ENCODE measurements at places on chromosomes 1 and 21.

DNA sequence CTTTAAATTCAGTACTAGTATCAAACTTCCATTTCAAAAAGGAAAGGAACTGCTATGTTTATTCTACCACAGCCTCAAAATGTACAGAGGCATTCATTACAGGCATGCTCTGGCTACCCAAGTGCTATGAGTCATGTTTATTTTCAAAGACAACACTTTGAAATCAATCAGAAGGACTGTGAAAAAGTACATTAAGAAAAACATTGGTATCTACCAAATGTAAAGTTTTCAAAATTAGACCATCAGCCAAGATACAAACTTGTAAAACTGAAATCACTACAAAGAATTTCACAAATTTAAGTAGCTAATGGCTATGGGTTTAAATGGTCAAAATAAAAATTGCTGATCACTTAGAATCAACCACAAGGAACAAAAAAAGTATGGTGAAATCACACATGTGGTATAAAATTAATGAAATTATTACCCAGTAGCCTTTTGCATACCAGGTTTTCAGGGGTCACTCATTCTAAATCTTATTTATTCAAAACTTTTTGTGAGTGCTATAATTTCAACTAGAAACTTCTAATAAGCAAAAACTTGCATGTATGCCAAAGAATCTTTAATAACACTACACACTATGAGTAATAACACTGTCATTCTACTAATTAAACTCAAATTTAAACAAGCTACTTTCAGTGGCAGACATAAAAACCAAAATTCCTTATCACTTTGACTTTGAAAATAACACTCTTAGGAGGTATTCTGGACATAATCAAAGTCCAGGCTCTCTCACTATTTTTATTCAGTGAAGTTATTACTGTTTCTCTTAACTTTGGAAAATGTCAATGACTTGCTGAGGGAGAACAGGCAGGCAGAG is 49.2 kb downstream of the ENAH start:
- peak; percentile 78 for DNase-seq

GRCh38 chr1:207088701-207089626 is at the start of gene C4BPB:
Gene C4BPB (plus strand): TSS chr1:207088860. CDS start chr1:207089532, 672 bp downstream.
- DNase-seq = no peak

- DNase-seq = no peak
These were observed 121.3 kb downstream of the TGFB2 start for GRCh38 chr1:218466341-218467010.

- no peak for DNase-seq
These were observed 22.0 kb downstream of the GNAI3 start for GRCh38 chr1:109570414-109570813.

GRCh38 chr1:228490120-228491078 is 3.2 kb downstream of the RNF187 start:
- no peak for DNase-seq

DNA sequence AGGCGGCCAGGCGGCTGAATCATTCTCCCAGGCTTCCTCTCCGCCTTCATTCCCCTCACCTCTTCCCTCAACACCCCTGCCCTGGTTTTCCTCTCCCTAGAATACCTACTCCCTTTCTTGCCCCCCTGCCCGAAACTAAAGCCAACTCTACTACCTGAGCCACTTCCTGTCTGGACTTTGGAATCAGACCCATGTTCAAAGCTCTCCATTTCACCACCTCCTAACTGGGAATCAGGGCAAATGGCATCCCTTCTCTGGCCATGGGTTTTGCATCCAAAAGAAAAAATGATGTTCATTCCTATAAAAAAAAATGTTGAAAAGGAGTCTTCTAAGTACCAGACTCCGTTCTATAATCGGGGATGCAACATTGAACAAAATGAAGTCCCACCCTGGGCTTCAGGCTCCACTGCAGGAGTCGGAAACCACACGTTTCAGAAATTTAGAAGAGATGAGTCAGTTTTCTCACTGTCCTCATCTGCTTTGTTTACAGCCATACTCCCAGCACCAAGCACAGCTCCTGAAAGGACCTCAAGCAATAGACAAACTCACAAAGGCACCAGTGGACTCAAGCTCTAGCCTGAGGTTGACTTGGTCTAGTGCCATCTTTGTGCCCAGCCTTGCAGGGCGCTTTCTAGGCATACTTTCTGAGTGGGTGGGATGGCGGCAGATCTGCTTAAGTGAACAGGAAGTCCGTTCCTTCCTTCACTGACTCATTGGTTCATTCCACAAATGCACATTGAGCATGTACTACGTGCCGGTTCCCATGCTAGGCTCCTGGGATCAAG is 176.2 kb downstream of the IGSF21 start:
- DNase-seq = peak; percentile 13

GRCh38 chr1:214540324-214540723 is 11.1 kb downstream of the PTPN14 start:
- no peak for DNase-seq

DNA sequence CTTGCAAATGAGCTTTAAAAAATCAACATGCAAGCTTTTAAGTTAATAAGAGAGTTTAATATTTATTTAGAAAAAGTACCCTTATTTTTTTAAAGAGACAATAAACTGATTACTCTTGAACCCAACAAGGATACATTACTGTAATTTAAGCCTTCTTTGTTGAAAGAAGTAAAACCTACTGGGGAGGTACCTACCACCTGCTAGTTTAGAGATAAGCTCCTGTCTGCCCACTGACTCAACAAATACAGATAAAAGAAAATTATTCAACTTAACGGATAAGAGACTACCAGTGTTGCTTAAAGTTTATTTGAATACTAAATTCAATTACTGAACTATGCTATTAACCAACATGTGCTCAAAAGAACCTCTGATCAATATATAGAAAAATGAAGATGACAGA is 23.1 kb downstream of the USP24 start:
- no peak for DNase-seq

DNA sequence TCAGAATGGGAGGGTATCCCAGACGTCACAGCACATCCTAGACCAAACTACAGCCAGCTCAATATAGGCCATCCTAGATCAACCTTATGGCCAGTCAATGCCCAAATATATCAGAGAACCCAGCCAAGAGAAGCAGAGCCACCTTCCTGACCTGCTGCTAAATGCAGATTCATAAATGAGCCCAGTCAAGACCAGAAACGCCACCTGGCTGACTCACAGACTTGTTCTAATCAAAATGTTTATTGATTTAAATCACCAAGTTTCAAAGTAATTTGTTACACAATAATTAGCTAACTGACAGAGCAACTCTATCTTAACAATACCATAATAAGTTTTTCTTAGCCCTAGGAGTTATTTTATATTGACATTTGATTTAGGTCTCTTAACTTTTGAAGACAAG is 28.6 kb downstream of the ZNF644 start:
- DNase-seq = no peak

DNA sequence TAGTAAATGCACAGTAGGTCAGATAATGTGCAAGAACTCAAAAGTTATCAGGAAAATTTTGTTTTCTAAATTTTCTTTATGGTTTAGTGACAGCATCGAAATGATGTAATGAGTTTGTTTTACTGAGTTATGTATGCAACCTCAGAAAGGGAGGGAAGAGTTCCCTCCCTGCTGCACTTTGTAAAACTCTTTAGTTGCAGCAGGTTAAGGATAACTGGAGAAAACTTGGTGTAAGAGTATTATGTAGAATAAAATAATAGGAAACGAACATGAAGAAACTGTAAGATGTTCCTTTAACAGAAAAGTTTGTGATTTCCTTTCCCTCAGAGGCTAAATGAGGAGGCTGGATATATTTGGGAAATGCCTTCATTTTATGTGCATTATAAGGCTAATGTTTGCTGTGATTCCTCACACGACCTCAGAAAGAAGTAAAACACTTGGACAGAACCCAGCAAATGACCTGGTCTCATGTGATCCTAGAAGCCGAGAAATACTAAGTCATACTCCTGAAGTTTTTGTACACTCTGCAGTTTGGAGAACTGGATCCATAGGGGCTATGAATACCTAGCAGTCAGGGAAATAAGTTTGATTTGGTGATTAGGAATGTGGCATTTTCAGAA is 35.4 kb downstream of the ADGRL2 start:
- DNase-seq = no peak

DNA sequence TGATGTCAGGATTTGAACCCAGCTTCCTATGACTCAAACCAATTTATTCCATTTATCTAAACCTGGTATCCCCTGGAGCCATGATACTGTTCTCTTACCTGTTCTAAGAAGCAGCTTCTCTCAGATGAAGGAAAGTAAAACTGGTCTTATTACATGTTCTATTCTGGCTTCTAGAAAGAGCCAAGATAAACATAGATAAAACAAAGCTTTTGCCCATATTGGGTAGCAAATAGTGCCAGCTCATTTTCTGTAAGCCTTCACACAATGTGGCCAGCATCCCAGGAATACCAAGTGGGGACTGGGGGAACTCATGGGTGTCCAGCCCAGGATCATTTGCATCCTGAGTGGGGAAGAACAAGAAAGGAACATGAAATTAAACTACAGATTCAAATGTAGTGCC is 53.5 kb upstream of the EPHA8 start:
- DNase-seq = no peak

DNA sequence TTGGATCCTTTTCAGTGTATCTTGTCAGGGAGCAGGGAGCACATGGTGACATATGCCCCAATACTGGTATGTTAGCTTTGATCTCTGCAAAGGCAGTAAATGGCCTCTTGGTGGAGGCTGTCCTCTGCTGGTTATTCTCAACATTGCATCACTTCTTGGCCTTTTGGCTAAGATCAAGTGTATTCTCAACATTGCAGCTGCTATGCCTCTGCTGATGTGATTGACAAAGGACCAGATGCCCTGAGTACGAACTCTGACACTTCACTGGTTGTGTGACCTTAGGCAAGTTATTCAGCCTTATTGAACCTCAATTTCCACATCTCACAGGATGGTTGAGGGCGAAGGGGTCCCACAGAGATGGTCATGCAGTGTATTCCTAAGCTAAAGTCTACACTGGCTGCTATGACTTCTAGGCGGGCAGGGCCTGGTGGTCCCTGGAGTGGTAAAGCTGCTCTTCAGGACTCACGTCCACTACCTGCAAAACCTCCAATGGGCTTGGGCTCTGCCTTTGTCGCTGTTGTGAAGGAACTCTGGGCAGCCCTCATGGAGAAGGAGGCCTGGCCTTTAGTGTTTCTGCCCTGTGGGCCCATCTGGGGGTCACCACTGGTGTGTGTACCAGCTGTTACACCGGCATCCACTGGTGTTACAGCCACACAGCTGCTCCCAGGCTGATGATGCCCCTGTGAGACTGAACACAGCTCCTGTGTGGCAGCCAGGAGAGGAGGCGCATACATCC is 64.8 kb downstream of the DNTTIP2 start:
- DNase-seq = peak; percentile 65

- DNase-seq = no peak
These were observed 169.1 kb downstream of the PRDM16 start for GRCh38 chr1:3237994-3238702.

GRCh38 chr1:205504311-205505075 is at the start of gene CDK18:
Gene CDK18 (plus strand): TSS chr1:205504669. CDS start chr1:205523168, 18,499 bp downstream.
- DNase-seq = peak; percentile 86

- DNase-seq = no peak
These were observed 15.0 kb upstream of the TMEM201 start for GRCh38 chr1:9573723-9574122.

GRCh38 chr1:202959276-202959620 is 1.1 kb upstream of the ADIPOR1 start:
- DNase-seq = no peak

- no peak for DNase-seq
These were observed 3.1 kb downstream of the CHD1L start for GRCh38 chr1:147245586-147246021.

DNA sequence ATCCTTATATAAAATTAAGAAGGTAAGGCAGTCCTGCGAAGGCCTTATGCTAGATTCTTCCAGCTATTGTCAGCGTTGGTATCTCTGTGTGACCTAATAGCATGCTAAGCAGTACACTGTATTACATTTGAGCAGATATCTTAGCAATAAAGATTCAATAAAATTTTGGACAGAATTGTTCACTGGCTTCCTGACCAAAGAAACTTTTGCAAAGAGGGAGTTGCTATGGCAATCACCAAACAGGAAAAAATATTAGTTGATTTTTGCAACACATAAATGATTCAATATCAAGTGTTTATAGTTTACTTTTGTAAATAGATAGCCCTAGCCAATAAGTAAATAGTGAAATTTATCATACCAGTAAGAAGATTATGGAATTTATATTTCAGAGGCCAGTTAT is 31.0 kb upstream of the PLEKHO1 start:
- no peak for DNase-seq

GRCh38 chr1:18646786-18647410 is 16.3 kb downstream of the PAX7 start:
- DNase-seq = no peak

GRCh38 chr1:59595774-59596173 is 219.0 kb upstream of the HOOK1 start:
- no peak for DNase-seq

DNA sequence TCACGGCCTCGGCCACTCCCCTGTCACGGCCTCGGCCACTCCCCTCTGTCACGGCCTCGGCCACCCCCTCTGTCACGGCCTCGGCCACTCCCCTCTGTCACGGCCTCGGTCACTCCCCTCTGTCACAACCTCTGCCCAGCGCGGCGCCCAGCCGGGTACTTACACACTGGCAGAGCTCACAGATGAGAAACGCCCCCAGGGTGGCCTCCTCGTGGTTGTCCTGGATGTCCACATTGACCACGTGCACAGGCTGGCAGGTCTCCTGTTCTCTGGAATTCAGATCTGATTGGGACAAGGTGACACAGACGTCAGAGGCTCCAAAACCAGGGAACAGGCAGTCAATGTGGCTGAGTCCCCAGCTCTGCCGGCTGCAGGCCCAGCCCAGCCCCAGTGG is 3.3 kb upstream of the TMEM240 start:
- no peak for DNase-seq

DNA sequence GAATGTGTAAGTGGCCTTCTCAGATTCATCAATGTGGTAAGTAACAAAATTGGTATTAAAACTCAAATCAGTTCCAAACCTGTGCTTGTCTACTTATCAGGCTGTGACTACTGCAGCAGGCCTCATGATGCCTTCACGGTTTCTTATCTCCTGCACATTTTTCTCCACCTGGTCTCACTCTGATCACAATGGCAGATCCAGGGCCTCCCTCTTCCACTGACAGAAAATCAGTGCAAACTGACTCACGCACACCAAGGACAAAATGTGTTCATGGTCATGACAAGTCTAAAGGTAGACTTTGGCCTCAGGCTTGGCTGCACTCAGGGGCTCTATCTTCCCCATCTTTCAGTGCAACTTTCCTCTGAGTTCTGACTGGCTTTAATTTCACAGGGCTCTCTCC is 56.7 kb upstream of the ATP1A1 start:
- no peak for DNase-seq

DNA sequence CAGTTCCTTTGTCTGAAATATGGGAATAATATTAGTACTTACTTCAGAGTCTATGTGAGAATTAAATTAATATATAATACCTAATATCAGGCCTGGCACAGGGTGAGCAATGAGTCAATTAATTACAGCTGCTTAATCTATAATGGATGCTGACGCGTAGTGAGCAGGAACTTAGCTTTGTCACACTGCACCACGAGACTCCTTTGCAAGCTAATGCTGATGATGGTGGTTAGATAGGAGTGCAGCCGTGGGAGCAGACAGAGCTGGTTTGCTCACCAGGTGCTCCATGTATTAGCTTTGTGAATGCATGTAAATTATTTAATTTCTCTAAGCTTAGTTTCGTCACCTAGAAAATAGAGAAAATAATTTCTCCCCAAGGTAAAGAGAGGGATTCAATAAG is 35.1 kb downstream of the KCNJ15 start:
- no peak for DNase-seq

All from COLO829 (cell line).